Hepatic stellate cell (primary cell): ENCODE measurements at places on chromosomes 2 and 18.

GRCh38 chr18:23088310-23088709 is 47.0 kb upstream of the CABLES1 start:
- DNase-seq, result no peak

- no peak for DNase-seq
Measured at GRCh38 chr2:6854416-6854815, 11.3 kb downstream of the CMPK2 start.

GRCh38 chr18:55415258-55415871 is 172.6 kb downstream of the TCF4 start:
- no peak for DNase-seq

- DNase-seq, result no peak
Measured at GRCh38 chr2:215811409-215812345, 201.7 kb downstream of the MREG start.

GRCh38 chr2:237540823-237541222 is 25.6 kb upstream of the PRLH start:
- peak; percentile 50 for DNase-seq

GRCh38 chr2:33598561-33599174 is 431 bp downstream of the FAM98A start:
- peak; percentile 46 for DNase-seq

DNA sequence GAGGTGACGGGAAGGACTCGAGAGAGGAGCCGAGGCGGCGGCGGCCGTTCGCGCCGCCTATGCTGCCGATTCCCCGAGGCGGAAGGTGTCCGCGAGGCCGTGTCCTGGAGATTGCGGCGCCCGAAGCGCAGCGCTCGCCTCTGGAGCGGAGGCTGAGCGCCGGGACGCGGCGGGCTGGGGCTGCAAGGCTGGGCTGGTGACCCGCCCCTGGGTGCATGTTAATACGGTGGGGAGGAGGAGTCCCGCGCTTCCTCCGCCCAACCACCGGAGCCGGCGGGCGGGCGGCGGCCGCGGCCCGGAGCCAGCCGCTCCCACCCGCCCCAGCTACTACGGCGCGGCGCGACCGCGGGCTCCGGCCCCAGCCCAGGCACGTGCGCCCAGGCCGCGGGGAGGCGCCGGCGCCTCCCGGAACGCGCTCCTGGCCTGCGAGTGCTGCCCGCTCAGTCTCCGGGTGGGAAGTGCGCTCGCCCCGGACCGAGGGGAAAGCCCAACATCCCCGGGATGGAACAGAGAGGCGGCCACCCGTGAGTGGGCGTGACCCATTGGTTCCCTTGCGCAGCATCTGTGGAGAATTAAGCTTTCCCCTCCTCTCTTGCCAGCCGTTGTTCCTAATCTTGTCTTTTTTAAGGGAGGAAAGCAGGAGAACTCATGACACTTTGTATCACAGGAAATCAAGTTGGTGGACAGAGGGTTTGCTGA is at the start of gene DLGAP1:
Gene DLGAP1 (minus strand): TSS at position 195 of the 699 bp plus-strand sequence.
- DNase-seq, result no peak

GRCh38 chr2:217683106-217683870 is 319.5 kb downstream of the TNS1 start:
- no peak for DNase-seq

DNA sequence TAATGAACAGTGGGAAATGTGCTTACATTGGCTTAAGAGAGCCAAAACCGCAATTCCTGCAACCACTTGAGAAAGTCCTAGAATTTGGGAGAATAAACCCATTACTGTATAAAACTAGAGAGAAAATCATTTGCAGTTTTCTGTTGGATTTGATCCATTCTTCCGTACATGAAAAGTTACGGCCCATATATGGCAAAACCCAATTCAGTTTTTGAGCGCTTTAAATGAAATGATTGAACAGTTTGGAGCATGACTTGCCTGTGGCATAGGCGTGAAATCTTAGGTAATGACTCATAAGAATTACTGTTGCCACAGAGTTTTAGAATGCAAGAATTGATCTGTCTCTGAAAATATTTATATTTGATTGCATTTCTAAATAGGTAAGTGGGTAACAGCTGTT is 52.0 kb downstream of the PHLPP1 start:
- no peak for DNase-seq
